ENCODE measurements at places on chromosomes 7 and 10.

DNA sequence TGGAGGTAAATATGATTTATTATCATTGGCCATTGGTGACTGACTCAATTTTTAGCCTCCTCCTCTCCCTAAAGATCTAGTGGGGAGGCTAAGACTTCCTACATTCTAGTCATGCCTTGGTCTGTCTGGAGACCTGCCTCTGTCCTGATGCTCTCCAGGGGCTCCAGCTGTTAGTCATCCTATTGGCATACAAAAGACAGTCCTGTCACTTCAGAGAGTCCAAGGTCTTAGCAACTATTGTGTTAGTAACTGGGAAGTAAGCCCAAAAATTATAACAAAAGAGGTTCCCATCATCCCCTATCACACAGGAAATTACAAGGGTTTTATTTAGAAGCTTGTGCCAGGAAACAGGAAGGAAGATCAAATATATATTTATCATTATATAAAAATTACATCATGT is 400.6 kb upstream of the VSTM2A start:
- no peak for DNase-seq

DNA sequence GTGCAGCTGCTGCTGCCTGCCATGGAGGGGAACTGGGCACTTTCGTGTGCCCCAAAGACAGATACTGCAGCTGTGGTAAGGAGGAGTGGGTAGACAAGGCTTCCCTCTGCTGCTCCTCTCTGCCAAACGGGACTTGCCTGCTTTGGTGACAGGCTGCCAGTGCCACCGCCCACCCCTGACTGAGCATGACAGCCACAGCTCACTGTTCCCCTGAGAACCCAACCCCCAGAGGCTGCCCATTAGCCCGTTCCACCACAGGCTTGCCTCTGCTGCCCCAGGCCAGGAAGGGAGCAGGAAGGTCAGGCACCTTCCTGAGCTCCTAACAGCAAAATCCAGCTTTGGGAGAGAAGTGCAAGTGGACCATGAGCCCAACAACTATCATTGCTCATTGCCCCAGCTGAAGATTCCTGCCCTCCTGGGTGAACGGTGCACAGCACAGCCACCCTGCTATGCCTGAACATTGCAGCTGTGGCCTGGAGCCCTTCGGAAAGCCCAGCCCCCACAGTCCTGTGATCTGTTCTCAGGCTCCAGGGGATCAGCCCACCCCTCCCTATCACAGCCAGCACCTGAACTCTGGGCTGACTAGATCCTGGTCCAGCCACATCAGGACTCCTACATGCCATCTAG is 58.7 kb upstream of the ANTXRL start:
- no peak for DNase-seq

GRCh38 chr7:120874722-120875121 is 16.8 kb upstream of the TSPAN12 start:
- no peak for DNase-seq

GRCh38 chr10:23081221-23081750 is 14.1 kb upstream of the MSRB2 start:
- DNase-seq: no peak

DNA sequence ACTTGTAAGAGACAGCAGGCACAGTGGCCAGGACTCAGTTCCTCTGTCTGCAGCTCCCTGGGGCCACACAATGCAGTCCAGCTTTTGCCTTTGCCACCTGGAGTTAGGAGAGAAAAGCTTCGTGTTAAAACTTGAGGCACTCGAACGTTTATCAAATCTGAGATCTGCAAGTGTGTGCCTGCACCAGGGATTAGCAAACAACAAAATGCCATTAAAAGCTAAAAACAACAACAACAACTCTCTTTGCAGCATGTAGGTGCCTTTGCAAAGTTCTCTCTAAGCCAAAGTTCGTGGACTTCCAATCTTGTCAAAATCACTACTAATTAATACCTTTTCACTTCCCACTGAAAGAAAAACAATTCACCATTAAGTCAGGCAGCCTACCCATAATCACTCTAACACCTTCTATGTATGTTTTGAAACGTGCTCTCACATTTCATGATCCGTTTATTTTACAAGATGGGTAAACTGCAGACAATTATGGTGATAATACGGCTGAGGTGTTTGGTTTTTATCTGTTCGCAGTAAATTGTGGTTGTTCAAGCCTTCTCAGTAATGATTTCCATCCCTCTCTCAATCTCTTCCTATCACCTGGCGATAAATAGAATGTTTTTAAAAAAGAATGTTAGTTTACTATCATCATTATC is 36.2 kb upstream of the SDK1 start:
- DNase-seq: no peak

DNA sequence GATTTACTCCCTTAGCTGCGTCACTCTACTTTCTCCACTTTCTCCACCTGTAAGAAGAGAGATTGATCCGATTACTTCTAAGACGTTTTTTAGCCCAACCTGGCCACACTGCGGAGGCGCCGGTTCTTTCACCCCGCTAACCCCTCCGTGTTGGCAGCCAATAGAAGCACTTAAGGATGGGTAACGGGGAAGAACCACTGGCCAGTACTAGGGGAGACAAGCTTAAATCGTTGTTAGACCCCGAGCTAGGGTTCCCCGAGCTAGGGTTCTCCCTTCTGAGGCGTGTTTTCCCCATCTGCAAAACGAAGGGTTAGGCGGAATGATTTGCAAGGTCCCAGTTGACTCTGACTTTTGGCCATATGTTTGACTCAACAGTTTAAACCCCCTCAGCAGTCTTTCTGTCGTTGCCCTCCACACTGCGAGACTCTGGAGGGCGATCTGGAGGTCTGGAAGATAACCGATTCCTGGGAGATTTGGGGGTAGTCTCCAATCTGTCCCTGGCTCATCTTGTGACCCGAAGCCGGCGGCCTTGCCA is 644 bp downstream of the UMAD1 start:
- no peak for DNase-seq

DNA sequence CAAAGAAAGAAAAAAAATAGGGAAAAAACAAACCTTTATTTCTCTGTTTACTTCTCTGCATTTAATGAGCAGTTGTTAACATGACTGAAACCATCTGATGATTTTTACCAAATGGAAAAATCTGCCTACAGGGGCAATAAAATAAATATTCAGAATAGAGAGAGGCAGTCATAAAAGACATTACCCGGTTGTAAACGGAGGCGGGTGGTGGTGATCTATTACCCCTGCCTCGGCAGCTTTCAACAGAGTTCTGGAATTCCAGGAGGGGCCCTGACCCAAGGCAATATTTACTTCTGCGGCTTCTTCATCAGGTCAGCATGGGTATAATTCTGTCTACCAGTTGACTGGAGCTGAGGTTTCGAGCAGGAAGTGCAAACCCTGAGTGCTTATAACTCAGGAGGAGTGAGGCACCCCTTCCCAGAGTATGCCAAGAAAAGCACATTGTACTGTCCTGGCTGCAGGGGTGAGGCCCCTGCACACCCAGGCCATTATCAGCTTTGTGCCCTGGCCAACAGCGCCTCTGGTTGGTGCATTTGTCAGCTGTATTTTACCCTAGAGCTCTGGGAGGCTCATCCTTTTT is 8.2 kb upstream of the CXCL12 start:
- DNase-seq: no peak

- DNase-seq: no peak
Measured at GRCh38 chr7:156897673-156898072, 4.7 kb upstream of the LMBR1 start.

GRCh38 chr7:102044984-102045673 is 227.7 kb downstream of the CUX1 start:
- no peak for DNase-seq

DNA sequence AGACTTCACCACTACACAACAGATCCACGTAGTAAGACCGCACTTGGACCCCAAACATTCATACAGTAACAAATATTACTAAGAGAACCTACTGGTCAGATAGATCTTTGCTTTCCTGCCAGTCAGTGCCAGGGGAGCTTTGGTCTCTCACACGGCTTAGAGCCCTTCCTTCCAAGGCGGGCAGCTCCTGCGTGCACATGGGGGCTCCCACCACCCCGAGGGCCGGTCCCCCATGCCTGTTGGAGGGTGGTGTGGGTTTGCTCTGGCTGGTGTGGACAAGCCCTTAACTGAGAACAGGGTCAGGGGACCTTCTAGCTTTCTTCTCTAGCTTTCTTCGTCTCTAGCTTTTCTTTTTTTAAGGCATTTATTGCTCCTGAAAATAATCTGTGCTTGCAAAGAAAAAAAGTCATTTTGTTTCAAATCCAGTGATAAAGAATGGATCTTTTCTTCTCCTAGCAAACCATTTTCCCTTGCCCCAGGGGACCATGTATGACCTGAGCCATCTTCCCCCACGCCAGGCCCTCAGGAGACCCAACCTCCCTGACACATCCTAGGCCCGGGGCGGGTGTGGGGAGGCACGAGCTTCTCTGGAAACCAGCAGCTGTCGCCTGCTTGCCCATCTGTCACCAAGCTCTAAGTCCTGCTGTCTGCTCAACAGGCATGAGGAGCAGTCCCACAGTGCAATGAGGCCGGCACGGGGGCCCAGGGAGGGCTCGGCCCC is 591.1 kb downstream of the PTPRN2 start:
- DNase-seq: no peak

DNA sequence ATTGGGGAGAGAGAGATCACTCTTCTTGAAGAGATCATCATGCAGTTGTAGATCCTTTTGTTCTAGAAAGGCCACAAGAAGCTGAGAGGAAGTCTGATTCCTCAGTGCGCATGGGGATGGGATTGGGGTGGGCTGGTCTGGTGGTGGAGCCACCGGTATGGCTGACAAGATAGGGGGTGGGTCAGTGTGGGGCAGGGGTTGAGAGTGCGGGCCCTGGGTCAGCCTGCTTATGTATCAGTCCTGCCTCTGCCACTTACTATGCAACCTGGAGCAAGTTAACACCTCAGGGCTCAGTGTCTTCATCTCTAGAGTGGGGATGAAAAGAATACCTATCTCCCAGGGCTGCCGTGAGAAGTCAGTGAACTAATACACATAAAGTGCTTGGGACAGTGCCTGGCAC is 8.0 kb downstream of the SMARCD3 start:
- DNase-seq: no peak

DNA sequence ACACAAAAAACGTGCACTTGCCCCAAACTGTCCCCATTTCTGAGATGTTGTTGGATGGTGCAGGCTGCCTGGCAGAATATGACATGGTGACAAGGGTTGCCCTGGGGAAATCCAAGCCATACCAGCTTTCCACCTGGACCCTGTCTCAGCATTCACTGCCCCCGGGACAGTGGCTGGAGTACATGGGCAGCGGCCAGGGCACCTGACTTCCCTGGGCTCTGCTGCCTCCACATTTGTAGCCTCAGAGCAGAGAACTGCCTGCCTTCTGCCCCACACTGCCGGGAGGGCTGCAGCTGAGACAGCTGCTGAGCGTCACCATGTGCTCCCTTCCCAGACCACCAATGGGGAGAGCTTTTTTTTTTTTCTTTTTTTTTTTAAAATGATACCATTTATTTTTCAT is 222.9 kb upstream of the ZNF32 start:
- no peak for DNase-seq

- no peak for DNase-seq
Measured at GRCh38 chr7:157611341-157611740, 274.5 kb downstream of the DNAJB6 start.

- DNase-seq: no peak
Measured at GRCh38 chr7:64883113-64883905, 19.8 kb upstream of the ZNF273 start.

- DNase-seq: no peak
Measured at GRCh38 chr7:31761646-31762045, 74.6 kb downstream of the PPP1R17 start.

DNA sequence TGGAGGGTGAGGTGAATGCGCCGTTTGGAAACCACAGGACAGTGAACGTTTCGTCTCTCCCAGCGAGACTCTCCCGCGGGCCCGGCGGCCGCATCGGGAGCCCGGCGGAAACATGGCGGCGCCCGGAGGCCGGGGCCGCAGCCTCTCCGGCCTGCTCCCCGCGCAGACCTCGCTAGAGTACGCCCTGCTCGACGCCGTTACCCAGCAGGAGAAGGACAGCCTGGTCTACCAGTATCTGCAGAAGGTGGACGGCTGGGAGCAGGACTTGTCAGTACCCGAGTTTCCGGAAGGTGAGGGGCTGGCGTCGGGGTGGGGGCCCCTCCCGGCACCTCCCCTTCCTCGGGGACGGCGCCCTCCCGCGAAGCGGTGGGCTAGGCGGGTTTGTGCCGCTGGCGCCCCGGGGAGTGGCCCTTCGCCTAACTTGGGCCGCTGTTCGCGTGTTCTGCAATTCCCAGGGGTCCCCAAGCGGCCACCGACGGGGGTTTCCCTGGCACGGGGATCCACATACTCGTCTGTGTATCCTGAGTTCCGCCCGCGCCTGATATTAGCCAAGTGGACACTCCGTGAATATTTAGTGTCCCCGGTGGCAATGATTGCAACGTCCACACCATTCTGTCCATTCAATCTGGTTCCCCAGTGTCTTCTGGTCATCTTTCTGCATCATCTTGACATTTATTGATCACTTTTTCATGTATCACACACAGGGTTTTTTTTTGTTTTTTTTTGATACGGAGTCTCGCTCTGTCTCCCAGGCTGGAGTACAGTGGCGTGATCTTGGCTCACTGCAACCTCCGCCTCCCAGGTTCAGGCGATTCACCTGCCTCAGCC is 514 bp downstream of the NHLRC2 start:
- DNase-seq: no peak

DNA sequence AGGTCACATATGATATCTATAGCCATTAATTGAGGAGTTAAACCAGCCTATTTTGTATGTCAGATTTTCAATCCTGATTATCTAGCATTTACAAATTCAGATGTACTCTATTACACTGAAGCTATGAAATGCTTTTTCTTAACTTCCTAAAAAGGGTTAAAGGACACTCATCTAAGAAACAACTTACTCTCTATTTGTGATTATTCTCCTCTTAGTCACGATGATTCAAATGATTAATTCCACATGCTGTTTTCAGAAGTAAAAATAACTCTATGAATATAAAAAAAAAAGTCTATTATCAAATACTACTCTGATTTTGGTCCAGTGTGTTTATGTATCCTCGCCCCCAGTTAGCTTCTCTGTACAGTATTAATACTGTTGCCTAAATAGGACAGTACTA is 1199.9 kb downstream of the GATA3 start:
- DNase-seq: no peak

DNA sequence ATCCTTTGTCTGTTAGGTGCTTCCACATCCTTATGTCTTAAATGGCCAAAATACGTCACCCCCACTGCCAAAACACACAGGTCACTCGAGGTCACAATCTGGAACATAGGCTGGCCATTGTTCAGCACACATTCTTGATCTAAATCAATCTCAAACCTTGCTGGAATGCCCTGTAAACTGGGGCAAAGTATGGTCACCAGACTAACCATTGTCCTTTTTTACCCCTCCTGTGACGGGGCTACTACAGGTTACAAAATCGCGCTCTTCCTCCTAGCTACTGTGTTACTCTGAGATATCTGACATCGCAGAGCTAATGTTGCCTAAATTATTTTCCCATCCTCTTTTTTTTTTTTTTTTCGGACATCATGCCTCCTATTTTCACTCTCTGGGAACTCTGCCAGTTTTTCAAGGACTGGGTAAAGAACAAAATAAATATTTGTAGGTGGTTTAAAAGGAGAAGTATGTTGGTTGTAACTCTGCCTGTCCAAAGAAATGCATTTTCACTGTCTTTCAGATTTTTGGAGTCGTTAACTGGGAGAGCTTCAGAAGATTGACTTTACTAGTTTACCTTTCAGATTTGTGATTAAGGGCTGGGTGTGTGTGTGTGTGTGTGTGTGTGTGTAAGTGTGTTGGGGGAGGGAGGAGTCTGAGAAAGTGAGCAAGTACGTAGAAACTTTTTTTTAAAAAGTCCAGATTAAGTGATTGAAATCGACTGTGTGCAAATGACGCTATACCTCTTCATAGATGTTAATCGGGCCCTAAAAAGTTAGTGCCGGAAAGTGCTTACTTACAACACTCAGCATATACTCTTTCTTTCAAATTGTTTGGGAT is 942 bp upstream of the KIAA1217 start:
- no peak for DNase-seq

- no peak for DNase-seq
Measured at GRCh38 chr10:84138478-84139125, 707 bp upstream of the GHITM start.
